ENCODE measurements at places on chromosomes 12 and 14.

DNA sequence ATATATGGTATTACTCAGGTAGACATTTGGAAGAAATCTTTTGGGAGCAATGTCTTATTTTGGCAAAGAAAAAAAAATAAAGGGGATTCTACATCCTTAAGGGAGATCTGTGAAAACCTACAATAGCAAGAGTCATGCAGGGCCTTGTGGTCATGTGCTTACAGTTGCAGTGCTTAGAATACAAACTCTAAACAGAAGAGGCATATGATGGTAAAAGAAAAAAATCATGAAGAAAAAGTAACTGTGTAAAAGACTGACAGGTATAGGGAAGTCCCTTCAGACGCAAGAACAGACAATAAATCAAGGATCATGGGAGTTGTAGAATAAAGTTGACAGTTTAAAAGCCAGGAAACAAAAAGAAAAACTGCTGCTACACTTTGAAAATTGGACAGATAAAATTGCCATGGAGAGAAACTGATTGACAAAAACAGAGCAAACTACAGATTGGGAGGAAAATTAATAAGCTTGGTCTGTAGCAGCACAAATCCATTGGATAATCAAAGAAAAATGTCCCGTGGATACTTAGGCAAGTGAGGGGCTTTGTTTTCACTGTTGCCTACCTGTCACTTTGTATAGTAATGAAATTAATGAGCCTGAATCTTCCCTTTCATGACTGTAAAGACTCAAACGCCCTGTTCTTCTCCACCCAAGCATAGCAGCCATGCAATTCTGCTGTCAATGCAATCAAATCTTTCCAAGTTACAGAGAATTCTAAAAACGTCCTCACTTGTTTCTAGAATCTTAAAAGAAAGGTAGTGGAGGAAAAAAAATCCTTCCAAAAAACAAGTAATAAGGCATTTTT, 402.0 kb downstream of the SYT1 start:
- no peak for DNase-seq

- DNase-seq = no peak
These were observed 81.2 kb upstream of the PRICKLE1 start for GRCh38 chr12:42670719-42671118.

GRCh38 chr12:27672643-27673042, 23.6 kb upstream of the REP15 start:
- no peak for DNase-seq

GRCh38 chr12:107033758-107034739, 47.1 kb upstream of the MTERF2 start:
- no peak for DNase-seq

DNA sequence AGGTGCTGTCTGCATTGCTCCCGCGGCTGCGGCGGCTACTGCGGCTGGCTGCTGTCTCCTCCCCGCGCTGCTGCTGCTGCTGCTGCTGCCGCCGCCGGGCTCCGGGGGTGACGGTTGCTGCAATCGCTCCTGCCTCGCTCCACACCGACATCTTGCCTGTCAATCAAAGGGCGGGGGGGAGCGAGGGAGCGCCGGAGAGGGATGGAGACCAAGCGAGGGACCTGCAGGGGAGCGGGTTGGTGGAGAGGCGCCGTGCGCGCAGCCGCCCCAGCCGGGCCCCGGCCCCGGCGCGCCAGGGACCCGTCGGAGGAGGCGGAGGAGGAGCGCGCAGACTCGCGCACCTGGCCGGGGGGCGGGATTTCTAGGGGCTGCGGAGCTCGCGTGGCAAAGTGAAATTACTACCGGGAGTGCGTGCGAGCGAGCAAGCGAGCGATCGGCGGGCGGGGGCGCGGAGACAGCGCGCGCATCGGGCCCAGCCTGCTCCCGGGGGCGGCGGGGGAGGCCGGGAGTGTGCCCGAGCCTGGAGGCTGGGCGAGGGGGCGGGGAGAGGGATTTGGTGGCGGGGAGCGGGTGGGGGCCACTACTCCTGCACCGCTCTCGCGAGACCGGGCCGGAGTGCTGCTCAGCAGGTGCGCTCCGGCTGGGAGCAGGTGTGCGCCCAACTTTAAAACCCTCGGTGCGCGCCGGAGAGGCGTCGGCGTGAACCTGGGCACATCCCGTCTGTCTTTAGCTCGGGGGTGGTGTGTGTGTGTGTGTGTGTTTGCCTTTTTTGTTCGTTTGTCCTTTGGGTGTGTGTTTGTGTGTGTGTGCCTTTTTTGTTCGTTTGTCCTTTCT, at the start of gene KSR2:
TSS of gene KSR2 (minus strand) at position 165 of the 834 bp plus-strand sequence. CDS start 735 bp downstream, outside the sequence.
- DNase-seq = peak; percentile 96

DNA sequence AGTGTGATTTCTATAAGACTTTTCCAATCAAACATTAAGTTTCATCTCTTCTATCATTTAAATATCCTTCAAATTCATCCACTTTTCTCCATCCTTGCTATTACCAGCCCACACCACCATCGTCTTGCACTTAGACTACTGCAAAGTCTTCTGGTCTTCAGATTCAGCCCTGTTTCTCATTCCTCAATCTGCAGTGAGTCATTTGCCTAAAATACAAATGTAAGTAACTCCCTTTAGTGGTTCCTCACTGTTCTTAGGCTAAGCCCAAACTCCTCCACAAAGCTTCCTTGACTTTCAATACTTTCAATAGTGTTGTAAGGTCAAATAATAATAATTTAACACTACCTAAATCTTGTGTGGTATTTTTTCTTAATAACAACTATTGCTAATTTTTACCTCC, 83.3 kb downstream of the PLEKHG7 start:
- DNase-seq = no peak

DNA sequence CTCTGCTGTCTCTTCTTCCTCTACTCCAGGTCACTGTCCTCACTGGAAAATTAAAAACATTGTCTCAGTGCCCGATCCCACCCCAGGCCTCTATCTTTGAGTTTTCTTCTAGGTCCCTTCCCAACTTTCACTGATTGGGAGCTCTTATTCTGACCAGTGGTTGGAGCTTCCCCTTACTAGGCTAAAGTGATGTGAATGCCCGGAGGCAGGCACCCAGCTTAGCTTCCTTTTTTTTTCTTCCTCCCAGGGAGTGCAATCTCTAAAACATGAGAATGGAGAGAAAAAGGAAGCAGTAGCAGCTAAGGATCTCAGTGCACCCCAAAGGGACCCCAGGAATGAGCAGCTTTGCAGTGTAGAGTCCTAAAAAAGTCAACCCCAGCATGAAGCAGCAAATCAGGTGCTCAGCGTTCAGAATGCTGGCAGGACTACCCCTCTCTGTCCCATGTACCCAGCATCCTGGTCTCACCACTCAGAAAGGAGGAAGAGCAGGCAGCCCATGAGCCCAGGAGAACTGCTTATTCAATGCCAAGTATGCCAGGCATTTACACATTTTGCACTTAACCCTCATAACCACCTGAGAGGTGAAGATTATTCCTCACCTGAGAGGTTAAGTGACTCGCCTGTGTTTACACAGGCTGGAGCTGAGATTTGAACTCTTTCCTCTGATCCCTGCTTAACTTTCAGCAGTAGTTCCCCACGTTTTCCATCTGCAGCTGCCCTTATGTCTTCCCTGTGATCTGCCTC, 146.2 kb upstream of the PWP1 start:
- no peak for DNase-seq

GRCh38 chr12:121653999-121654398, 15.5 kb downstream of the MORN3 start:
- DNase-seq = no peak

GRCh38 chr14:75717729-75718128, 56.7 kb downstream of the TTLL5 start:
- DNase-seq = no peak

- DNase-seq = no peak
These were observed 22.5 kb downstream of the PIK3C2G start for GRCh38 chr12:18283831-18284230.

DNA sequence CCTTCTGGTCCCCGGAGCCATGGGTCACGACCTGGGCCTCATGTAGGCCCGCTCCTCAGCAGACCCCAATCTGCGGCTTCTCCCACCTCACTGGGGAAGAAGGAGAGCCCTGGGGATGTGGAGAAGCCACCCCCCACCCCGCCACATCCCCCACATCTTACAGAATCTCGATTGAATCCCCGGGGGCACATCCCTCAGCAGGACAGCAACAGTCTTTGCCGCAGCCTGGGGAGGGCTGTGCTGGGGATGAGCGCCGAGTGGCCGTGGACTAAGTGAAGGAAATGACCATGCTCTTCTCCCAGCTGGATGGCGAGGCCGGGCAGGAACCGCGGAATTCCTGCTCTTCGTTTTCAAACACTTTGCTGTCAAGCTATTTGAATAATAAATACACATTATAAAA, 169.0 kb upstream of the RTL1 start:
- DNase-seq = no peak

- no peak for DNase-seq
These were observed 62.5 kb upstream of the MAX start for GRCh38 chr14:65164825-65165135.

GRCh38 chr12:49079793-49080192, 10.0 kb upstream of the RHEBL1 start:
- DNase-seq = no peak

DNA sequence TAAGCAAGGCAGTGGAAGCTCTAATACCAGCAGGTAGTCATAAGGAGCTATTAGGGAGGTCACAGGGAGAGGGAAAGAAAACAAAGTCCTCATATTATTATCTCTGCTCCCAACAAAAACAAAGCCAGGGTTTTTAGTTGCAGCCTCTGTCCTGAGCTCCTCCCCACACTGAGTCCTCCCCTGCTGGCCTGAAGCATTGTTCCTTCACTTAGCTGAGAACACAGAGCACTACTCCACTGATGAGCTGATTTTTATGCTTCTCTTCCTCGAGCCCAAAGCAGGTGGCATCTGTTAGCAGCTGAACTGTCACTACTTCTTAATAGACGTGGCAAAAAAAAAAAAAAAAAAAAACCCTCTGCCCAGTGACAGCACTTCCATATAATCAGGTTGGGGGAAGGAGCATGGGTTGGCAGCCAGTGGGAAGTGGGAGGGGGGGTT, 10.5 kb upstream of the STAC3 start:
- DNase-seq = peak; percentile 91

DNA sequence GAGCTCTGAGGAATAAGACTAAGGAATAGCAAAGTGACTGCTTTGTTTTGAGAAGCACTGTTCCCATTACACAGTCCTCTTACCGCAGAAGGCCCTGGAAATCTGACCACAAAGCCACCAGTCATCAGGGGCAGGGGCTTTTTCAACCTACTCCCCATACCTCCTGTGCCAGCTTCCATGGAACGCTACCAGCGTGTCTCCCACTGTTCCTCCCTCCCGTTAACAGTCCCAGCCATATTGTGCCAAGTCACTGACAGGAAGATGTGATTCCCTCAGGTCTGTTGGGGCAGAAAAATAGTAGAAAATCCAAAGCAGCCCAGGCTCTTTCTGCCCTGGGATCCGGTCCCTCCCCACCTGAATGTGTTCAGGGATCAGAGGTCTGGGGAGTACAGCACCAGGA, 46.6 kb upstream of the VPS33A start:
- DNase-seq = no peak

DNA sequence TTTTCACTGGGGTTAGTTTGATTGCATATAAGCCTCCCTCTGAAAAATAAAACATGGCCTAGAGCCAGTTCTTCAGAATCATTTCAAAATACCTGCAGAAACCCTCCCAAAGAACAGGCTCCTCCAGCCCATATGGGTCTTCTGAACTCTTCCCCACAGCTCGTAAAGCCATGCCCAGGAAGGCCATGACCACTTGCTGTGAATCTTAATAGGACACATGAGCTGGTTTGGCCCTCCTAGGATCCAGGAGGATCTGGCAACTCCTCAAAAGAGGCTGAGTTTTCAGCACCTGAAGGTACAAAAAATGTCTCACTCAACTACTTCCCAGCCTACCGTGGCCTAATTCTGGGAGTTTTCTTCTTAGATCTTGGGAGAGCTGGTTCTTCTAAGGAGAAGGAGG, 2.4 kb downstream of the MYBPC1 start:
- DNase-seq = no peak

GRCh38 chr14:95256776-95257060, 63.0 kb downstream of the CLMN start:
- no peak for DNase-seq

DNA sequence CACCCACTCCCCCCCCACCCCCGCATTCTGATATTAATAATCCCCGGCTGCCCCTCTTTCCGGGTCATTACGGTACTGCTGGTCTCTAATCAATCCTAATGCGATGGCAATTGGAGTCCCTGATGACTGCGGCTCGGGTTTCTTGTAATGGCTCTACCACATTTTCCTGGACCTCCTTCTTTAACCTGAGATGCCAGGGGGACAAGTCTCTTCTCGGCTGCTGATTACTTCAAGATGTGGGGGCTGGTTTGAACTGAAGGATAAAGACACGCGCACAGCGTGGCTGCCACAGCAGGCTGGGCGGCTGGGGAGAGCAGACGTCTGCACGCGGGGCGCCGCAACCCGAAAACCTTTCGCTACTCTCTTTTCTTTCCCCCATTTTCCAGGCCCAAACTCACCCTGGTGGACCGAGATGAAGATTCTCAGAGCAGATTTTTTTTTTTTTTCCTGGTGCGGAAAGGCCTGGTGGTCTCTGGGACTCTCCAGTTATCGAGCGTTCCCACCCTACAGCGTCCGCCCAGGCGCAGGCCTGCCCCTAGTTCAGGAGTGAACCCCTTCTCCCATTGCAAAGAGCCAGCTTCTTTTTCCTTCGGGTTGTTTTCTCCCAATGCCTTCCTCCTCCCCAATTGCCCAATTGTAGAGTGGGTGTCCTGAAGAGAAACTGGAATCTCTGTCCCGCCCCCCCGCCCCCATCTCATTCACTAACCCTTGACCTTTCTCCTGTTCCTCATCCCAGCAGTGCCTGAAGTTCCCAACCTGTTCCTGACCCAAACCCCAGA, 6.0 kb upstream of the SIX1 start:
- DNase-seq = peak; percentile 76

- no peak for DNase-seq
These were observed 136.8 kb downstream of the ADGRD1 start for GRCh38 chr12:131090274-131091210.

DNA sequence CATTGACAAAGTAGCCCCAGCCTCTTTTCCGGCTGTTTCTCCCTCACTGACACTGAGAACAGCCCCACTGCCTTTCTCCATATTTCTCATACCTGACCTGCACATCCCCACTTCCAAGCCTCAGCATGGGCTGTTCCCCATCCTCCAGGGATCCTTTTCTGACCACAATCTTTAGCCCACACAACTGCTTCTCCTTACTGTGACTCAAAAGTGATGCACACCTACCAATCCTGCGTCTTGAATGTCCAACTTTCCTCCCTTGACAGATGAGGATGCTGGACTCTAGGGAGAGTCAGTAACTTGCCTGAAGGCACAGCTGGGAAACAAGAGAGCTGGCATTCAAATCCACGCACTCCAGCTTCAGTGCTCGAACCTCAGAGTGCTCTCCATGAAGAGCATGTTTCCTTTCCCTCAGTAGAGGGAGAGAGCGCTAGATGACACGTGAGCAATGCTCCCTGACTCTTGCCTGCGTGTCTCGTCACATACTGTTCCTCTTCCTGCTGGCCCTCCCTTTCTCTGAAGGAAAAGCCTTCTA, 75.6 kb downstream of the NTF3 start:
- no peak for DNase-seq

DNA sequence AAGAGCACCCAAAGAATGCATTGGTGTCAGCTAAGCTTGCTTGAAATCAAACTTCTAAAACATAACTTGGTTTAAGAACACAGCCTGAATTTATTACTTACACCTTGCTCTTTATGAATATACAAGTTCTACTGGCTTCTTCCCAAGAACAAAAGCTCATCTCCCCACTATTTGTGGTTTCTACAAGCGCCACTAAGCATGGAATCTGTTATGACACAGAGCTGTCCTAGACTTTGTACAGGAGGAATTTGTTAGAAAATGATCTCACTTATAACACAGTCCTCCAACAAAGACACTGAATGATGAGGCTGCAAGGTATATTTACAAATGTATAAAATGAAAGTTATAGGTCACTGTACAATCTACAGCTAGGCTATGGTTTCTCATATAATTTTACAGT, 452.1 kb downstream of the BCAT1 start:
- DNase-seq = no peak
